Posterior cingulate gyrus (tissue), 11 donors: ENCODE measurements at places on chromosomes 13 and 19.

GRCh38 chr19:13119627-13120026 is 1.6 kb downstream of the NACC1 start:
- DNase-seq = no peak

GRCh38 chr13:27359199-27359821 is 65.1 kb upstream of the GTF3A start:
- DNase-seq = peak; percentile 97

DNA sequence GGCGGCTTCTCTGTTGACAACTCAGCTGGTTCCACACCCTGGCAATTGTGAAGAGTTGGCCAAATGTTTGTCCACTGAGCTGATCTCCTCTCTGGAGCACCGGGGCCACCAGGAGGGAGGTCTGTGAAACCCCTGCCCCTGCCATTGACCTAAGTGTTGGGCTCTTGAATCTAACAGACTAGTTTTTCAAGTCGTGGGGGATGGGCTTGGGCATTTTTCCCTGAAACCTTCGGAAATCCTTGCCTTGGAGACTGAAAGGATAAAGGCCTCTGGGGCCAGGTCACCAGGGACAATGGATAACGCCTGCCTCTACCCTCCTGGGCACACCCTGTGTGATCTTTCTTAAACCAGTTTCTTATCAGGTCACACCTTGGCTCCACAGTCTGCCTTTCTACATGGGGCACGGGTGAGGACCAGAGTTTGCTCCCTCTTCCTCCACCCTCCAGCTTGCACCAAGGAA is 881 bp downstream of the GEMIN7 start:
- DNase-seq = no peak

GRCh38 chr13:64847767-64848166 is 2382.4 kb downstream of the PCDH9 start:
- no peak for DNase-seq

GRCh38 chr13:65505941-65506340 is 1724.2 kb downstream of the PCDH9 start:
- DNase-seq = no peak

DNA sequence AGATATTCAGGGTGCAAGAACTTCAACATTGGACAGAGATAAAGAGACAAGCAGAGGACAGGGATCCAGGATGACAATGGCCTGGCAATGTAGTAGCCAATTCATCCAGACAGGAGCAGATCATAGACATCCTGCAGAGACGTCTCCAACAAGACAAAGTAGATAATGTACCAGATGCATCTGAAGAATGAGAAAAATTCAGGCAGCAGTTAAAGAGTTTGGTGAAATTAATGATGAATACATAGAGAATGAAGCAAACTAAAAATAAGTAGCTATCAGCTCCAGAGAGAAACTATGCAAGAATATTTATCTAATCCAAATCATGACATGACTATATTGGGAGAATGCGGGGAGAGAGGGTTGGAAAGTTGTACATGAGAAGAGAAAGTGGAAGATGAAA is 278.4 kb upstream of the DACH1 start:
- no peak for DNase-seq

DNA sequence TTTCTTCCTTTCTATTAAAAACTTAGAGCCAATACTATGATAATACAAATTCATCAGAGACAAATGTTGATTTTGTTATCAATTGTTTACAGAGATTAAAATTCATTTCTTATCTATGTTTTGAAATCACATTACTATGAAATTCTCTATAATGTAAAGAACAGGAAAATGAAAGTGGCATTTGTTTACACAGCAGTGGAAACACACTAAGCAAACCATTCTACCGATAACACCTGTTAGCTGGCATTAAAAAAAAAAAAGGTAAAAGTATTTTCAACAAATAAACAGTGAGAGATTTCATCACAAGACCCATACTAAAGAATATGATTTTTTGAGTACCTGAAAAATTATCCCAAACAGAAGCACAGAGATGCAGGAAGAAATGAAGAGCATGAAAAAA is 4.8 kb upstream of the CCDC70 start:
- DNase-seq = no peak

GRCh38 chr19:35168196-35168595 is 13.7 kb downstream of the FXYD5 start:
- no peak for DNase-seq

GRCh38 chr19:48152551-48152950 is 17.6 kb downstream of the LIG1 start:
- DNase-seq = peak; percentile 68

GRCh38 chr19:1699386-1699785 is 47.0 kb upstream of the TCF3 start:
- DNase-seq = no peak

DNA sequence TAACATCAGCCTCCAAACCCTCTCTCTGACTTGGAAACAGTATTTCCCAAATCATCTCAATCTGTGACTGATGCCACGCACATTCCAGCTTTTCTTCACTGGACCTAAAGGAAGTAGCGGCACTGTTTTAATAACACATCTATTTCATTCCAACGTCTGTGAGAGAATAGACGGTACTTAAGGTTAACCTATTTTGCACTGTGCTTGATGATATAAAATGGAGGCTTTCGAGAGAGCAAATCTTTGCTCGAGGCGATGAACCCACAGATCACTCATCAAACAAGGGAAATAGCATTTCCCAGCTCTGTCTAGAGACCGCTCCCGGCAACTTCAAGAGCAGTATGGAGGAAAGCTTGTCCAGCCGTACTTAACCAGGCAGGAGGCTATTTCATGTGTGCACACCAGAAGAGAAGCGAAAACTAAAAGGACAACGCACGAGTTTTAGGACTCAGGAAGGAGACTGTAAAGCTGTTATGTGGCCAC is 2.9 kb downstream of the UBL3 start:
- peak; percentile 18 for DNase-seq

DNA sequence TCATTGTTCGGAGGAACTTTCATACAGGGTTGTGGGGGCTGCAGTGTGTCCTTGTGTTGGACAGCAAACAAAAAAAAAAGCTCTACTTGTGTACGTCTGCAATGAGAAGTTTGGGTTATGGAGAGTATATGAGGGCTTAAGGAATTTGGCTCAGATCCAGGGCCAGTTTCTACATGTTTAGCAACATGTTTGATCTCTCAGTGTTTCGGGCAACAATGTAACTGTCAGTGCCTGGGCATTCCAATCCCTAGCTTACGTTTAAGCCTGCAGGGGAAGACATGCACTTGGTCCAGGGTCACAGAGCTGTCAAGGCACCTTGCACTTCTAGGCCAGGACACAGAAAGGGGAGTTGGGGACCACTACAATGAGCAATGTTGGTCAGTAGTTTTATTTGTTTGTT is 13.9 kb downstream of the ZNF543 start:
- DNase-seq = no peak
